ENCODE measurements at places on chromosomes 11 and 22.

DNA sequence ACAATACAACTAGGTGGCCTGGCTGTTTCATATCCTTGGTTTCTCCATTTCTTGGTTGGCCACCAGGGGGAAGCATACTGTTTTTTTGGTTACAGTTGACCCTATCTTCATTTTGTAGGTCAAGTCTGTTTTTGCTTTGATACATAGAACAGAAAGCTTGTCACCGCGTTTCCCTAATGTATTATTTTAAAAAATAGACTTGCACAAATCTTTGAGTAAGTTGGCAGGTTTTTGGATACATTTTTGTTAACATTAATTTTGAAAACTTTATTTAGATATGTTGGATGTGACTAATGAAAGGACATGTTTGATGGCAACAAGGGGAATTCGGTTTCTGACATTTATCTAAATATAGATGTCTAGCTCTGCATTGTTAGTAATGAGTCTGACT, 3.0 kb downstream of the NCR3LG1 start:
- DNase-seq = peak; percentile 58

GRCh38 chr22:42180349-42180842, 49.8 kb upstream of the CYP2D6 start:
- no peak for DNase-seq

- DNase-seq = no peak
Observed at GRCh38 chr11:79461144-79461543, 20.3 kb upstream of the TENM4 start.

DNA sequence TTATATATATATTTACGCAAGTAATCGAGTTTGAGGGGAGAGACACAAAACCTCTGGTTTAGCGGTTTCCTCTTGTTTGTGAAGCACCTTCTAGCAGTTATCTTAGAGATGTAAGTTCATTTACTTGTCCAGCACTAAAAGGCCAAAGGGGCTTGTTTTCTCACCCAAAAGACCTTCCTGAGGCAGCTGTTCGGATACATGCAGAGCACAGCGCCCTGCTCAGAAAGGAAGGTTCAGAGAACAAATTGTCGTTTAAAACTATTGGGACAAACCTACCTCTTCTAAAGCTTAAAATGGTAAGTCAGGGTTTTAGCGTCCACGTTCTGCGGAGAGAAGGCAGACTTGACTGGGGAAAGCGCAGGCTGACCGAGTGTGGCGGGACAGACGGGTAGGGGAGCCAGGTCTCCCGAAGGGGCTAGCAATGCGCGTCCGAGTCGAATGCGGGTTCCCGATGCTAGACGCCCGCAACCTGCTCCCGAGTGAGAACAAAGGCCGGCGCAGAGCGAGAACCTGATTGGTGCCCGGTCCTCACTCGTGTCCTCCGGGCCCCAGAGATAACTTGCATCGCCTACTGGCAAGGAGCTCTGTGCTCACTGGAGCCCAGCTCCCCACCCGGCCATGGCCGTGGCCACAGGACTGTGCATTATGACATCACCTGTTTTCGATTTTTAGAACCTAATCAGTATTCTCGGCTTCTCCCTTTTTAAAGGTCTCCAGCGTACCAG, 1.0 kb upstream of the SESN3 start:
- DNase-seq = peak; percentile 30

DNA sequence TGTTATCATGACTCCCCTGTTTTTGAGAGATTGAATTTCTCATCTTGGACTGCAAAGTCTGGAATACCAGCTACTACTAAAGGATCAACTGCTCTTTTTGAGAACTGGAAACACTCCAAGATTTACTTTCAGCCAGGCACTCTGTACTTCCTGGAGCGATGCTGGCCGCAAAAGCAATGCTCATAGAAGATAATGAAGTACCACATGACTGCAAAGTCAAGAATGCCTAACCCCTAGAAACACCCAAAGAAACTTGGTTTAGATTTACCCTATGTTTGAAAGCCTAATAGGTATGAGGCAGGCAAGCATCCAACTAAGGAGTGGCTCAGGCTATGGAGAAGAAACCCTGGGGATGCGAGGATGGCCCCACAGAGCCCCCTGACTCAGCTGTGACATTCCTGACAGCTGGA, 47.7 kb upstream of the ARHGAP20 start:
- no peak for DNase-seq

Data from amniotic stem cell (primary cell).